ENCODE measurements at places on chromosomes 7 and 10. TPM values are rescaled to one million over a fixed set of nuclear protein-coding genes. Genes with fewer than 3 reads are reported as not detected.

Gene PON1
- 0.59 TPM for total RNA-seq

DNA sequence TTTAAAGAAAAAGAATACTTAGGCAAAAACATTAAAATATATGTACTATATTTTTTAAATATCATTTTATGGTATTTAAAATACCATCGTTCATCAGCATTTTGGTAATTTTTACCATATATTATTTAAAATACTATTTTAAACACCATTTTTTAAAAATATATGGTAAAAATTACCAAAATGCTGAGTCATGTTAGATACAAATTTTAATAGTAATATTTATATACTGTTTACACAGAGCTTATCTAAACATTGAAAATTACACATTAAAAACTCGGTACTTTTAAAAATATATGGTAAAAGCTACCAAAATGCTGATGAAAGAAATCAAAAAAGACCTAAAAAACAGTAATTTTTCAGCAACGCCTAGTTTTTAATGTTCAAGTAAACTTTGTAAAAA is 105.6 kb downstream of the TPK1 start:
- DNase-seq: no peak

GRCh38 chr7:16728811-16729210 is 24.7 kb upstream of the TSPAN13 start:
- DNase-seq: no peak

- DNase-seq: no peak
Measured at GRCh38 chr10:118842843-118843624, 88.3 kb upstream of the CACUL1 start.

DNA sequence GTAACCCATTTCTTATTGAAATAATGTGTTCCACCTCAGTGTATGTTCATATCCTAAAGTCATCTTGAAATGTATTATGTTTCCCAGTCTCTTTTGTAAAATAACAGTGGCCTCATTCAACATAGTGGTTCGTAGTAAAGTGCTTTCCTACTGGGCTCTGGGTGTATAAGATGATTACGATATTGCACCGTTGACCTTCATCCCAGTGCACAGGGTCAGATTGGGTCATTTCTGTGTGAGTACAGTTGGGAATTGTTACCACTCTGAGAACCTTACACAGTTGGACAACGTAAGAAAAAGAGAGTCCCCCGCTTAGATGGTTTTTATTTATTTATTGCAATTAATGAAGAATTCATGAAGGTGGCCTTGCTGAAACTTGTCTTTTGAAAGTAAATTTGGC is 135.6 kb downstream of the CHN2 start:
- DNase-seq: no peak

Gene EPHB6
- 15.6 TPM for total RNA-seq

GRCh38 chr7:861222-861621 is 15.1 kb upstream of the GET4 start:
- DNase-seq: no peak

Gene STYXL1
- total RNA-seq: 22.7 TPM

Gene IRF5
- 5.0 TPM for total RNA-seq

DNA sequence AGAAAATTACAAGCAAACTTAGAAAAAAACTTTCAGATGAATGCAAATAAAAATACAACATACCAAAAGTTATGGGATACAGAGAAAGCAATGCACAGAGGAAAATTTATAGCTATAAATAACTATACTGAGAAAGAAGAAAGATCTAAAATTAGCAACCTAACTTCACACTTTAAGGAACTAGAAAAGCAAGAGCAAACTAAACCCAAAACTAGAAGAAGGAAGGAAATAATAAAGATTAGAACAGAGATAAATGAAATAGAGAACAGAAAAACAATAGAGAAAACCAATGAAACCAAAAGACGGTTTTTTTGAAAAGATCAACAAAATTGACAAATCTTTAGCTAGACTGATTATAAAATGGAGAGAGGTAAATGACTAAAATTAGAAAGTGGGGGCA is 9.6 kb upstream of the STRA8 start:
- DNase-seq: no peak

Gene MYL7
- total RNA-seq: not detected

GRCh38 chr10:69665474-69666320 is 35.6 kb downstream of the FAM241B start:
- no peak for DNase-seq

DNA sequence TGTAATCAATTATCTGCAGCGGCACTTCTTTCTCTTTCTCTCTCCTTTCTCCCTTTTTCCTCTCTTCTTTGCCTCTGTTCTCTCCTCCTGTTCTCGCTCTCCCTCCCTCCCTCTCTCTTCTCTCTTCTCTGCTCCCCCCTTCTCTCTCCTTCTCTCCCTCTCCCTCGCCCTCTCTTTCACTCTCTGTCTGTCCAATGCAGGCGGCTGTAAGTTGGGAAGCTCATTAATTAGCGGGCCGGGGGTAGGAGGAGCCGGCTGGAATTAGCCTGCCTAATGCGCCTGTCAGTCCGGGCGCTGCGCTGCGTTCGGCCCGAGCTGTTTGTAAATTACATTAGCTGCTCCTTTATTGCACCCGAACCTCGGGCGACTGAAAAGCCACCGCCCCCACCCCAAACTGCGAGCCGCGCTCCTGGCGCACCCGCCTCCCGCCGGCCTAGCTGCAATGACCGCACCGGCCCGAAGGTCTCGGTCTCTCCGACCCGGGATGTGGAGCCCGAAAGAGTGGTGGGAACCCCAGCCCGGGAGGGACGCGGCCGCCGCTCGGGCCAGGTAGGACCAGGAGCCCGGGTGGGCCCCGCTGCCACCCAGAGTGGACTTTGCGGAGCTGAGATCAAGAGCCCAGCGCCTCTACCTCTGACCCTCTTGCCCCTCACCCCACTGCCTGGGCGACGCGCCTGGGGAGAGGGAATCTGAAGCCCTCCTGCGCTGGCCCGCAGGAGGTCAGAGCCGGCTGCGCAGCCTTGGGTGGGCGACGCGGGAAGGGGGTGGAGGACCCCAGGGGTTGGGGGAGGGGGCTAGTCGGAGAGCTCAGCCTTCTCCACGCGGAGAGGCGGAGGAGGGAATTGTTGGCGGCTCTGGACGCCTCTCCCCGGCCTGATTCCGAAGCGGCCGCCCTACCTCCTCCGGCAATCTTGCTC is at the start of gene LBX1:
Gene LBX1 (minus strand): TSS at position 198 of the 917 bp plus-strand sequence. CDS start 648 bp downstream, outside the sequence.
- DNase-seq: peak; percentile 93

Gene SAMD9L
- 16.6 TPM for total RNA-seq

GRCh38 chr7:32887395-32887794 is 4.2 kb downstream of the KBTBD2 start:
- no peak for DNase-seq

Gene SORCS3
- total RNA-seq: 3.7 TPM

Gene INA
- 117 TPM for total RNA-seq

Gene TFPI2
- total RNA-seq: 5.4 TPM

DNA sequence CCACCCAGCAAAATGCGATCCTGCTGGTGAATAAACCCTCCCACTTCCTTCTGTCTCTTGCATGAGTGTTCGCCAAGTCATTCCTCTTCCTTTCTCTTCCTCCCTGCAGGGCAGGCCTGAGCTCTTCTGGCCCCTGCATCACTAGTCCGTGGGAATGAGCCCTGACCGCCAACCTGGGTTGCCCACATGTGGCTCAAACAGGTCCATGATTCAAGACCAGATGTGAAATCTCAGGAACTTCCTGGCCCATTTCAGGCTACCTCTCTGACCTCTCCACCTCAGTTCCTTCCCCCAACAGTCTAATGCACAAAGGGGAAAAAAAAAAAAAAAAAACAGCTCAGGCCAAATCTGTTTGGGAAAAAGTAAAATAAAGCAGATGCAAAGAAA is 5.4 kb upstream of the YWHAG start:
- DNase-seq: no peak

DNA sequence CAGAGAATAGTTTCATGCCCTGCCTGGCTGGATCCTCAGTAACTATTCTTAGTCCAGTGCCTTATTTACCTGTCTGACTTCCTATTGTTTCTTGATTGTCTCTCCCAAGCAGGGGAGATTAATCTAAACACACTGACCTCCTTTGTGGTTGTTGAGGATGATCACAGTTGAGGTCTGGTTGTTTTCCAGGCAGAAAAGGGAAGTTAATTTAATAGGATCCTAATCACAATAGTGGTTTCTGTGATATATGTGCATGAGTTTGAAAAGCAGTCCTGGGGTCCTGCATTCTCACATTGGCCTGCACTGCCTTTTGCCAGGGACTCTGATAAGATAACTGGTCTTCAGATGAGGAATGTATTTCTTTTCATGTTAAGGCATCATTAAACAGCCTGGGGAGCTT is 130.1 kb downstream of the SND1 start:
- no peak for DNase-seq

DNA sequence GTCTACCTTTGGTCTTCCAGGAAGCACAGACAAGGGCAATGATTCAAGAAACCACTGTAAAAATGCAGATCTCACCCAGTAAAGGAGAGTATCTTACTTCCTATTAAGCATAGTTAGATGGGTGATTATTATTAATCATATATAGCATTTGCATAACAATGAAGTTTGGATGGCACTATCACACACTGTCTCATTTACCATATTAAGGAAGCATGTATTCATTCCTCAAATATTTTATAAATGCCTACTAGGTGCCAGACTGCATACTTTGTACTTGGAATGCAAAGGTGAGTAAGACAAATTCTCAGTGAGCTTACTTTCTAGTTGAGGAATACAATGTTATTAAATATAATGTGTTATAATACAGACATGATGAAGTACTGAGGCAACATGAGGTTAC is 53.9 kb upstream of the SKAP2 start:
- no peak for DNase-seq

GRCh38 chr7:693280-693679 is 33.2 kb upstream of the DNAAF5 start:
- DNase-seq: no peak

Gene TRIM4
- 16.7 TPM for total RNA-seq

Gene NOLC1
- total RNA-seq: 45.3 TPM

Data from spinal cord (tissue), 10 donors.